HEK293T (cell line): ENCODE measurements at places on chromosomes 6 and 20.

GRCh38 chr20:31713312-31714273 lies 9.1 kb downstream of the BCL2L1 start:
- no peak for DNase-seq

- no peak for DNase-seq
Observed at GRCh38 chr20:59276938-59277337, 23.5 kb upstream of the EDN3 start.

GRCh38 chr20:25339608-25340007 lies 51.0 kb downstream of the ABHD12 start:
- DNase-seq: no peak

- no peak for DNase-seq
Observed at GRCh38 chr6:84193114-84193708, 34.2 kb downstream of the CEP162 start.

DNA sequence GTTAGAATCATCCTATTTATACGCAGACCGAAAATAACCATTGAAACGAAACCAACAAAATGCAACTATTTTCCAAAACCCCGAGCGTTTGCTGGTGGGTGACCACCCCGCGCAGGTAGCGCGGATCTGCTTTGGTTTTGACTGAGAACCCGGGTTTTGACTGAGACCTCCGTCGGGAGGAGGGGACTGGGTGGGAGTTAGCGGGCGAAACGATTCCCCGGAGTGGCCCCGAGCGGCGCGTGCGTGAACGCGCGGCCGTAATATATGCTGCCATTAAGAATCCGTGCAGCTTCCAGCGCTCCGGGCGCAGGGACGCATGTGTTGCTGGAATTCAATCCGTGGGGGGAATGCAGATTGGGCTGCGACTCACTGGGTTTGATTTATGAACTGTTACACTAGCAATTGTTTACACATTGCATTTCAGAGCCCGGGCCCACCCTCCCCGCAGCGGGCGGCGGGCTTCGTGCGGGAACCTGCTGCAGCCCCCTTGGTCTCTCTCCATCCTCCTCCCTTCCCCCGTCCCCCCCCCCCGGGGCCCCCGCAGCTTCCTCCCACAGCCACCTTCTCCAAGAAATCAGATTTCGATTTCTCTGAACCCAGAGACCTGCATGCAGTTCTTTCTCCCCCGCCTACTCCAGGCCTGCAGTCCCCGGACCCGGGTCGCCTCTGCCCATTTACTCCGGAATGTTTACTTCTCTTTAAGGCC lies 9.9 kb downstream of the NRN1 start:
- DNase-seq: peak; percentile 63

- no peak for DNase-seq
Observed at GRCh38 chr6:68635412-68635705, 277 bp downstream of the ADGRB3 start.

GRCh38 chr6:143000811-143001210 lies 55.8 kb upstream of the HIVEP2 start:
- no peak for DNase-seq

GRCh38 chr6:131460614-131461000 lies 112.4 kb upstream of the ARG1 start:
- DNase-seq: no peak

GRCh38 chr6:163996491-163996890 lies 582.0 kb downstream of the QKI start:
- no peak for DNase-seq

GRCh38 chr6:10451394-10451793 lies 36.5 kb upstream of the TFAP2A start:
- DNase-seq: no peak

GRCh38 chr6:92708945-92709344 lies 710.4 kb downstream of the EPHA7 start:
- DNase-seq: no peak

- DNase-seq: no peak
Observed at GRCh38 chr20:19512886-19513677, 245.0 kb upstream of the RIN2 start.

- no peak for DNase-seq
Observed at GRCh38 chr6:19472153-19472552, 365.0 kb upstream of the ID4 start.

DNA sequence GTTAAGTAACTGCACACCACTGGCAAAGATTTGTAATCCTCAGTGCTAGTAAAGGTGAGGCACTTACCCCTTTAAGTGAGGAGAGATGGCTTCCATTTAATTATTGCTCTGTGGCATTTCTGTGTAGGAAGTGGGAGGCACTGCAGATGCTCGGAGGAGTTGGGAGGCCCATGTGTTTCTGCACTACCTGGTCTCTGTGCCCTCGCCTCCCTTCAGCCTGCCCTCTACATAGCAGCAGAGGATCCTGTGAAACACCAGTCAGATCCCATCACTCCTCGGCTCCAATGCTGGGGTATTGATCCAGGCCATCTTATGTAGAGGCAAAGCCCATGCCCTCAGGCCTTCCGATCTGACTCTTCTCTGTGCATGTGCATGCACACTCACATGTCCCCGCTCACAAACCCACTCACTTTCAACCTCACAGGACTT lies 67.0 kb downstream of the SLX4IP start:
- no peak for DNase-seq

DNA sequence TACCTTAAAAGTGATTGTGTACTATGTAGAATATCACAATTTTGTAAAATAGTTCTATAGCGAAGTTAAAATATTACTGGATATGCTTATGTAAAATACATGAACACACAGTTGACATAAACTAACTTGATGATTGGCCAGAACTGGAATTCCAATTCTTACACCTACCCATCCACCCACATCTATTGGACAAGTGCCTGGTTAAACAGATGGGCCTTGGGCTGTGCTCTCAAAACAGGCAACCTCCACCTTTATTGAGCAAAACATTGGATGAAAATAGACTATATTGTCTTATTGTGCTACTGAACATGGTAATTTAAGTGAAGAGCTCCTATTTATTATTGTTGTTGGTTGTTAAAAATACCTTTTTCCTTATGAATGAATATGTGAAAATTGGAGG lies 154.0 kb upstream of the FLRT3 start:
- no peak for DNase-seq

DNA sequence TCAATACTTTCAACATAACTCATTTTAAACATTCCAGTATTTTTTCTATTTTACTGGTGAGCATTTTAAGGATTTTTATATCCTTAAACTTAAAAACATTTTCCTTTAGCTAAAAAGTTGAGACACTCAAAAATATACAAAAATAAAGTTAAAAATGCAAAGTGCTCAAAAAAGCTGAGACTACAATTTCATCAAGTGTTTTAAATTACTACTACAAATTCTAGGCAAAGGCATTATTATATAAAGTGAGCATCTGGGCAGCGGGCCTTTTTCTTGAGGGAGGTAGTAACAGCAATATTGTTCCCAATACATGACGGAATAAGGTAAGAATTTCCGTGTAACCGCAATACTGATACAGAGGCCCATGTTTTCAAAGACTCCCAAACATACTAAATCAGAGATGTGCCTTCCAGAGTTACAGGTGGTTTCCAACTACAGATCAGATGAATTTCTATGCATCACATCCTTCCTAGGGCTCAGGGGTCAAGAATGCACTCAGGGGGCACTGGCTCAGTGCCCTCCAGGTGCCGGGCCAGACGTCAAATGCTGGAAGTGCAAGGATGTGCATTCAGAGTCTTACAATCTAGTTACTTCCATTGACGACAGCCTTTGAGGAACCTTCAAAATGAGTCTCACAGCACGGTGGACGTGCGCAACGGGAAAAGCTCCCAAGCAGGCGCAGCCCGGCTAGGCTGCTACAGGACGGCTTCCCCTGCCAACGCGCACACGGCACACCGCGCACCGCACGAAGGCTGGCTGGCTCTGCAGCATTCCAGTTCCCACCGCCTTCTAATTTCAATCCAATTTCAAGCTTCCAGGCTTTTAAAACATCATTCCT lies 1.7 kb downstream of the PHF10 start:
- DNase-seq: peak; percentile 39

DNA sequence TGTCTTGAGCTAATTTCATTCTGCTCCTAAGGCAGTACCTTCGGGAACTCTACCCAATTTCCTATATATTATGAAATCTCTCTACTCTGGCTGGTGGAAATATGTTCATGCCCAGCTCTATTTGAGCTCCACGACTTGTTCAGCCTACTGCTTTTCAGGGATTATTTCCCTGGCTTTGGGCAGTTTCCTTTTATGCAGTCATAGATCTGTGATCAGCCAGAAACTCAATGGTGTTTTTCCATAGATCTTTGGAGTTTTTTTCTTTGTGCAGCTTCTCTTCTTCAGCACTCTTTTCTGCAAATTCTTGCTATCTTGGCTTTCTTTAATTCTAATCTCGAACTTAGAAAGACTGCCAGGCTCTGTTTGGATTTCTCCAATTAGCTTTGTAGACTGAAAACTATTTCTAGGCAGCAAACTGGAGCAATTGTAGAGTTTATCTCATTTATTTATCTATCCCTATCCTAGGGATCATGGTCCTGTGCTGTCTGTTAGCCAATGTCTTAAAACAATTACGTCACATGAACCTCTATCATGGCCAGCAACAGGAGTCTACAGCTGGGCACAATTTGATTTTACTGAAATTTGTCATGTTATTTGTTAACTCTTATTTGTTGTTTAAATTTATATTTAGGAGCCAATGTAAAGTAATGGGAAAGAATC lies 328.4 kb downstream of the BCKDHB start:
- DNase-seq: no peak

GRCh38 chr6:144990784-144991183 lies 705.6 kb downstream of the UTRN start:
- DNase-seq: no peak

DNA sequence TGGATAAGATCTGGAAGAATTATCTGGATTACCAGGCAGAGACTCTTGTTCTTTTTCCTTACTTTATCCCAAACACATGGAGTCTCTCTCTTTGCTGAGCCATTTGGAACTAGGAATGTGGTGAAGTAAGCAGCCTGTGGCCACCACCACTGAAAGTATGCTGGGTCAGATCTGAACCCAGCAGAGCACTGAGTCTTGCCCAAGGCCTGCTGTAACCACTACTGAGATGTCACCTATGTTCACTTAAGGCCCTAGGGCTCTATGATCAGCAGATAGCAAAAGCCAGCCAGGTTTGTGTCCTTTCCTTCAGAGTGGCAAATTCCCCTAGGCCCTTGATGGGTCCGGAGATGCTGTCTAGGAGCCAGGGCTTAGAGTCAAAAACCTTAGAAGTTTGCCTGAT lies 103.3 kb upstream of the PLN start:
- no peak for DNase-seq

DNA sequence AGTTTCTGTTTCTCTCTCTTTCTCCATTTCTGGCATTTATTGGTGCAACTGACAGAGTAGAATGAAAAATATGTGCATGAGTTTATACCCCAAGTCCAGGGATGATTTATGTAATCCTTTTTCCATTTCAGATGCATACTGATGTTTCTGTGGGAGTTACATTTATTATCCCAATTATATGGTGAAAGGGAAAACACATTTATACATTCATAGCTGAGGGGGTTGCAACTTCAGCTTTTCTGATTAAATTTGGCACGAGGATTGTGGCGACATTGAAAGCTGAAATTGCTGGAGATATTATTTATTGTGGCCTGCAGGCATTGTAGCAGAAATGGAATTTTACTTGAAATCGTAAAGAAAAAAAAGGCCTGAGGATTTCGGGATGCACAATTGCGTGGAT lies 31.5 kb upstream of the FNDC1 start:
- DNase-seq: no peak

- no peak for DNase-seq
Observed at GRCh38 chr20:19433371-19434350, 221.2 kb downstream of the SLC24A3 start.

DNA sequence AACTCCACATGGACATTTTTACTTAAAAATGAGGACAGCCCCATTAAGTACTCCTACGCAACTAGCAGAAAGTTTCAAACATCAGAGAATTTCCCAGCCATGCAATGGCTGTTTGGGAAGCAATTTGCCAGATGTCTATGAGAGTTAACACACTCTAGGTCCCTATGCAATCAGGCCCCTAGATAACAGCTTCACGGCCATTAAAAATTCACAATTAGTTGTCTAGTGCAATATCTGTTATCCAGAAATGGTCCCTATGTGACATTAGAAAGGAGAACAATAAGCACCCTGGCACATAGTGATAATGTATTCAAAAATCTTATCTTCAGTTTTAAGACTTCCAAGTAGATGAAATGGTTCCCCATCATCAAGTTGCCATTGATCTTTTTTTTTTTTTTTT lies 174.3 kb upstream of the NRSN1 start:
- DNase-seq: no peak

DNA sequence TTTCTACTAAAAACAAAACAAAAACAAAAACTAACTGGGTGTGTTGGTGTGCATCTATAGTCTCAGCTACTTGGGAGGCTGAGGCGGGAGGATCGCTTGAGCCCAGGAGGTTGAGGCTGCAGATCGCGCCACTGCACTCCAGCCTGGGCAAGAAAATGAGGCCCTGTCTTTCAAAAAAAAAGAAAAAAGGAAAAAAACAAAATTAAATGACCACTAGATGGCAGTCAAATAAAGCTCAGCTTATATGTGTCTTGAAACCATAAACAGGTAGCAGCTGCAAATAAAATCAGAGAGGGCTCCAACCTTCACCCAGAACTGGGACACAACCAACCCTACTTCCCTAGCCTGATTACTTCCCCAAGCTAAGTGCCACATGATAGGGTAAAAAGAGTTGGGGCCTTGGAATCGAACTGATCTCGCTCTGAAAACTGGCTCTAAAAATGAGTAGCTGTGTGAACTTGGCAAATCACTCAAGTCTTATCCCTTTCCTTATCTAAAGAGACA lies 67.1 kb upstream of the ADGRF4 start:
- peak; percentile 54 for DNase-seq

GRCh38 chr6:150310539-150310938 lies 58.3 kb upstream of the IYD start:
- no peak for DNase-seq

GRCh38 chr6:83707829-83708545 lies 914 bp downstream of the SNAP91 start:
- peak; percentile 33 for DNase-seq

DNA sequence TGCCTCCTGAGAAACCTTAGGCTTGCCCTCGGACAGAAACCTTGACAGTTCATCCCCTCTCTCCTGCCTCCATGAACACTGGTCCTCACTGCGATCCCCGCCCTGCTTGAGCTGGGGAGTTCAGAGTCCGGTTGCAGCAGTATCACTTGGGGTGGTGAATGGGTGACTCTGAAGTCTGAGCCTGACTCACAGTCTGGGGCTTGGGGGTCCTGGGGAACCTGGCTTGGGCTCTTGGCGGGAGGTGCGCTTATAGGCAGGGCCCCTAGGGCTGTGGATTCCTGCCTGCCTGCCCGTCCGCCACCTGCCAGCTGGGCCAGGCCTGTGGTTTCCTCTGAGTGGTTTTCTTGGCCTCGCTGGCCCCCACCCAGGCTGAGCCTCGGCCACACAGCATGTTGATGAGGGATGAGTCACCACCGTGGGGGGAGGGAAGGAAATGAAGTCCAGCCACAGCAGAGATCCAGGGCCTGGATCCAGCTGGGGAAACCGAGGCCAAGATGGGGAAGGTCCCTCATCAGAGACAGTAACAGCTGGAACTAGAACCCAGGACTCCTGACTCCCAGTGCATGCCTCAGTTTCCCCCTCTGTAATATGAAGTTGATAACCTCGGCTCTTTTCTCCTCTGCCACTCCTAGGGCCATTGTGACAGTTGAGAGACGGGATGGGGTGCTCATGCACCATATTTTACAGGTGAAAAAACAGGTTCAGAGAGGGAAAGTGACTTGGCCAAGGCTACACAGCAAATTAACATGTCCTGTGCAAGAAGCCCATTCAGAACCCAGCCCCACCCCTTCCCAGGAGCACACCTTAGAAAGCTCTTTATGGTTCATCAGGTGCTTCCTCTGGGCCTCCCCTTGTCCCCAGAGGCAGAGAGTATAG lies 9.2 kb downstream of the FOXS1 start:
- DNase-seq: peak; percentile 34

- no peak for DNase-seq
Observed at GRCh38 chr6:163533443-163533842, 118.9 kb downstream of the QKI start.

- no peak for DNase-seq
Observed at GRCh38 chr6:134814076-134814695, 135.7 kb downstream of the ALDH8A1 start.
